Activated effector memory CD4-positive, alpha-beta T cell treated with anti-CD3 and anti-CD28 coated beads, Interleukin-2, amount 50 U/mL, for 16 hours (primary cell): ENCODE measurements at places on chromosomes 5 and 9.

DNA sequence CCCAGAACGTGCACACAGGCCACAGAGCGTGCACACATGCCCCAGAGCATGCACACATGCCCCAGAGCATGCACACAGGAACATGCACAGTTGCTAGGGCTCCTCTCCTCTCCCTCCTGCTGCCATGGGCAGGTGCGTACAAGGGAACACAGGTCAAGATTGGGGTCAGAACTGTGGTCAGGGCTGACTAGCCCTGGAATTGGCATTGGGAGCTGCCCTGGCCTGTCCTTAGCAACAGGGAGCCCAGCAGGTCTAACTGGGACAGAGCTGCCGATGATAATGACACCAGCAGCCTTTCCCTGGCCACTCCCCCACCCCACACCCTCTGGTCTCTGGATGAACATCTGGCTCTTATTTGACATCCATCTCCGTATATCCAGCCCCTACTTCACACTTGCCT, 8.0 kb downstream of the PCDH1 start:
- DNase-seq: no peak

- DNase-seq: peak; percentile 72
Observed at GRCh38 chr5:170330568-170331054, 33.0 kb upstream of the LCP2 start.

- DNase-seq: no peak
Observed at GRCh38 chr9:136795000-136795348, 1.2 kb upstream of the CCDC183 start.

DNA sequence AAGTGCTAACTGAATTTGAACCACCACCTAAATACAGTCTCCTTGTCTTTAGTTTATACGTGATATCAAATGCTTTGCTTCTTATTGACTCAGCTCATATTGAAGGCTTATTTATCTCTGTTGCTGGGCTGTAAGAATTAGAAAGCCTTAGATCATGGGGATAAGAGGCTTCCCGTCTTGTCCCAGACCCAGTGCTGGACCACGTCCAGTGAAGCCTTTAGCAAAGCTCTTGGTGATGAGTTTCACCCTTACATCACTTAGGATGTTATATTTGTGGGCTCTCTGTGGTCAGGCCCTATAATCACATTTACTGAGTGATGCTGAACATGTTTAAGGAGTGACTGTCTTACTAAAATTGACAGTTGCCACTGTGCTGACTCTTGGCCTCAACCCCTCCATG, 11.2 kb downstream of the FAM240B start:
- no peak for DNase-seq

DNA sequence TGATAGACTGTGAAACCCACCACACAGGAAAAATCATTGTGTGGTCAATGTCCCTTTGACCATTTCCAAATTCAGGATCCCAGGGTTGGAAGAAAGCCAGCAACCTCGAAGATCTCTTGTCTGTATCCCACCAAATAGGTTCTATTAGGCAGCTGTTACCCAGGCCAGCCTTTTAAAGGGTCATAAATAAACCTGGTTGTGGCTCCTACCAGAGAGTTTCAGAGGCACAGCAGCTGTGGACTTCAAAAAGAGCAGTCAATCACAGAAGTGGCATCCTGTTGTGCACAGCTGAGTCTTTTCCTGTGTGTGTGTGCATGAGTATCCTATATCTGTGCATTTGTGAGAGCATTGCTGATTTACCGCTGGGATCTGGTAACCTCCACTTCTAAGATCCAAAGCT, 23.7 kb upstream of the OR2S2 start:
- DNase-seq: no peak
